ENCODE measurements at places on chromosomes 5 and 9. TPM values are rescaled to one million over a fixed set of nuclear protein-coding genes. Genes with fewer than 3 reads are reported as not detected.

The SLC6A19 gene
- total RNA-seq: not detected

The ENTPD2 gene
- 4.9 TPM for total RNA-seq

The FBP2 gene
- total RNA-seq: not detected

The SH2D3C gene
- total RNA-seq: 19.6 TPM

The OXCT1 gene
- total RNA-seq: 15.5 TPM

The STKLD1 gene
- total RNA-seq: not detected

The CTSL gene
- total RNA-seq: 68.0 TPM

The PDCD1LG2 gene
- 1.2 TPM for total RNA-seq

The PAPPA gene
- 4.4 TPM for total RNA-seq

The SPATA31D4 gene
- total RNA-seq: not detected

The CCDC180 gene
- 7.6 TPM for total RNA-seq

The RANBP3L gene
- total RNA-seq: 3.2 TPM

The PTCH1 gene
- total RNA-seq: 14.2 TPM

Measured in vagina (tissue), 2 donors.